ENCODE measurements at places on chromosomes 7 and 10.

DNA sequence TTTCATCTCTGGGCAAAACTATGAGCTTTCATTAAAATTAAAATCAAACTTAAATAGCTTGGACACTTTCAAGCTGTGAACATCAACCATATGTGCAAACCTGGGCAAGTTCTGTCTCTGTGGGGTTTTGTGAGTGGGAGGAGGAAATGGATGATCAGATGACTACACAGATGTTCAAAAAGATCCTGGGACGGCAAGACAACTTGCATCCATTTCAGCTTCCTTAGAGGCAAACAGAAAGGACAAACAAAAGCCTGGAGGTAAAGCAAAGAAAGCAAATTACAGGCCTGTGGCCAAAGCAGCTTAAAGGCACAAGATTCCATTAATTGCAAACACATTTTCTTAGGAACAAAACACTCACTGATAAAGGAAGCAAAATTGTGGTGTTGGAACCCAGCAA is 222.2 kb downstream of the NEBL start:
- no peak for DNase-seq

DNA sequence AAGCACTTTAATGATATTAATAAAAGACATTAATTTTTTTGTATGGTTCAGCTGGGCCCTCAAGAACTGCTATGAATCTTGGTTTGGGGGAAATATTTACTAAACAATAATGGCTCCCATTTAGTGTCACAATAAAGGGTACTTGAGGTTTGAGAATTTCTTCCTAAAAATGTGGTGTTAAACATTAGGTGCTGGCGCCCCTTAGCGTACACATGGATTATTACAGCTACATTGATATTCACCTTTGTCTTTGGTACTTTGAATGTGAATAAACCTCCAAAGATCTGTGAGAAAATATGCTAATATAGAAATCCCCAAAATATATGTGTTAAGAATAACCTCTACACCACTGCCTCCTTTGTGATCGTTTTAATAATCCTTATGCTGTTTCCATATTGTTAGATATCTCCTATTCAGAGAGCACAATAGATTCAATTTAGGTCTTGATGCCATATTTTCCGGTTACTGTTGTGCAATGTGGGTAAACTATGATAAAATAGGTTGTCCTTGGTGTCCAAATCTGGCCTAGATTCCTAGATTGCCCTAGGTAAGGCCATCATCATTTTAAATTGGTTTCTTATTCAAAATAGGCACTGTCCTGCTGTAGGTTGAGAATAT is 161.8 kb upstream of the CACNA2D1 start:
- no peak for DNase-seq

DNA sequence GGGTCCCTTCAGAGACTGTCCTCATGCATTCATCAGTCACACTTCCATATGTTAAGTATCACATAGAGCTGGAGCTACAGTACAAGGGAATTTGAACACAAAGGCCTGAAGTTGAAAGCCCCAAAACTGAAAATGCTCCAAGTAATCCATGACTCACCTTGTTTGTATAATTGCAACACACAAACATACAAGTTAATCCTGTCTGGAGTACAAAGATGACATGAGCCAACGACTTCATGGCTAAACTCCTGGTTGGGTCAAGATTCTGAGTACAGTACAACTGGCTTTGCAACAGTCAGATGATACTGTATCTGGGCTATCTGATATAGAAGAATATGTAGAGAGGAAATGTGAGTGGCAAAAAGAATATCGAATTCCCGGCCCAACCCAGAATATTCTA is 73.1 kb upstream of the AASS start:
- no peak for DNase-seq

- DNase-seq = no peak
Measured at GRCh38 chr10:85789982-85790789, 576.4 kb downstream of the GRID1 start.

DNA sequence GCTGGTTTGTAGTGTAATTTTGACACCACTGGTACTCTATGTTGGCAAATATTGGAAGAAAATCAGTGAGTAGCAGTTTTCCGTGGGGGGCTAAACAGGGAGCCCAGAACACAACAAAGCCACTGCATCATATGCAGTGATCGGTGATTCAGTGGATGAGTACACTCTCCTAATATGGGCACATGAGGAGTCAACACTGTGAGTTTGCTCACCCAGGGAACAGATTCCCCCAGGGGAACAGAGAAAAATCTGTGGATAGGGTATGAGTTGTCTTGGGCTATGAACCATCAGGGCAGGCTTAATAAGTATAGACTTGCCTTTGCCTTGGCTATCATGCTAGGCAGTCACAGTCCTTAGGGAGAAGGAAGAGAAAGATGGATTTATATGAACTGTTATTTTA is 227.7 kb upstream of the SEMA3E start:
- no peak for DNase-seq

GRCh38 chr10:12420530-12421120 is 71.3 kb downstream of the CAMK1D start:
- no peak for DNase-seq

- peak; percentile 8 for DNase-seq
Measured at GRCh38 chr10:46028584-46029460, 1.6 kb downstream of the NCOA4 start.

DNA sequence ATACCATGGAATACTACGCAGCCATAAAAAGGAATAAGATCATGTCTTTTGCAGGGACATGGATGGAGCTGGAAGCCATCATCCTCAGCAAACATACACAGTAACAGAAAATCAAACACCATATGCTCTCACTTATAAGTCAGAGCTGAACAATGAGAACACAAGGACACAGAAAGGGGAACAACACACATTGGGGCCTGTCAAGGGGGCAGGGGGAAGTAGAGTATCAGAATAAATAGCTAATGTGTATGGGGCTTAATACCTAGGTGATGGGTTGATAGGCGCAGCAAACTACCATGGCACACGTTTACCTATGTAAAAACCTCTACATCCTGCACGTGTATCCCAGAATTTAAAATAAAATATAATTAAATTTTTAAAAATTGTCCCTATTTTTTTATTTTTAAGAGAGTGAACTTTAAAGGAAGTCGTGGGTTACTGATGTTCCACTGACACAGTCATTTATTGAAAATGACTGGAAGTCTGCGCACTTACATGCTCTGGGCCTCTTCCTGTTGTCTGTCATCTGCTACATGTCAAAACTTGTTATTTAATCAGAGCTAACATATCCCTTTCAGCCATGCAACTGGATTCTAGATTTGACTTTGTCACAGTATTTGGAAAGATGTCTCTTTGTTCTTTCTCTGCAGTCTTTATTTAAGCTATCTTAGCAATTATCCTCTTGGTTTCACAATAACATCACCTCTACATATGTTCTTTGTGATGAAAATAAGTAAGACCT is 73.7 kb upstream of the ABCB5 start:
- DNase-seq = no peak

DNA sequence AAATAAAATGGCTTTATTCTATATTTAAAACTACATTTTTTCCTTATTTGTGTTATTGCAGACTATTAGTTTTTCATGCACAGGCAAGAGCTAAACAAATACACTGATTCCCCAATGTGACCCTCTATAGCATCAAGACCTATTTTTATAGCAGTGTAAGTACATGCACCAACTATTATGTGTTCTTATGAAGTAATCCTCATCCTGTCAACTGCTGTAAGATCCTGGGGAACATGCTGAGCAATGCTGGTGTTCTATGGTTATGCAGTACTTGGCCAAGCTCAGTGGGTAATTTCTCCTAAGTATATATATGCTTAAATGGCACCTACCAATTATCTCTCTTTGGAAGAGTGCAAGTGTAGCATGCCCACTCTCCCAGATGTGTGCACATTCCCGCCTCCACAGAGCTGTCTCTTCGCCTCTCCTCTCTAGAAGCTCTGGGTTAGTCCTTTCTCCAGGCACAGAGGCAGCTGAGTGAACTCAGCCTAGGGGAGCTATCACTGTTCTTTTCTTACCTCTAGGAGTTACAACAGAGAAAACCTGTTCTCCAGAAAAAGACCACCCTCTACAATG is 428.8 kb downstream of the KCNMA1 start:
- DNase-seq = no peak

DNA sequence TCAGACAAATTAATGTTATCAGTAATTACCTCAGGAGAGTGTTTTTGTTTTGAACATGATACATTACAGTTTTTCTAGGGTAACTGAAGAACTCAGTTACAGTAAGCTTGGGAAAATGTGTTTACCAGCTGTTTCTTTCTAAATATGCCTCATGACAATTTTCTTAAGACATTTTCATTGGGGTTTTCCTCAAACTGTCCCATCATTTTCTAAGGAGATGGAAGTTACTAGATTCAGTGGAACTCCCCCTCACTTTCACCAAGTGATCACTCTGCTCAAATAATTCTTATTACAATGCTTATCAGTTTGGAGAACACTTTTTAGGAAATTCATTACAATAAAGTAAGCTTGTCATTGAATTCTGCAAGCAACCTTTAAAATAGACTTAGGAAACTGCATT is 6.4 kb upstream of the SPAG6 start:
- DNase-seq = no peak

GRCh38 chr7:131819891-131820290 is 263.5 kb upstream of the PODXL start:
- no peak for DNase-seq

- DNase-seq = no peak
Measured at GRCh38 chr10:65416094-65416493, 1509.7 kb upstream of the LRRTM3 start.

- no peak for DNase-seq
Measured at GRCh38 chr10:63137306-63137705, 4.2 kb downstream of the NRBF2 start.

GRCh38 chr10:47365431-47366180 is 17.4 kb downstream of the RBP3 start:
- no peak for DNase-seq

DNA sequence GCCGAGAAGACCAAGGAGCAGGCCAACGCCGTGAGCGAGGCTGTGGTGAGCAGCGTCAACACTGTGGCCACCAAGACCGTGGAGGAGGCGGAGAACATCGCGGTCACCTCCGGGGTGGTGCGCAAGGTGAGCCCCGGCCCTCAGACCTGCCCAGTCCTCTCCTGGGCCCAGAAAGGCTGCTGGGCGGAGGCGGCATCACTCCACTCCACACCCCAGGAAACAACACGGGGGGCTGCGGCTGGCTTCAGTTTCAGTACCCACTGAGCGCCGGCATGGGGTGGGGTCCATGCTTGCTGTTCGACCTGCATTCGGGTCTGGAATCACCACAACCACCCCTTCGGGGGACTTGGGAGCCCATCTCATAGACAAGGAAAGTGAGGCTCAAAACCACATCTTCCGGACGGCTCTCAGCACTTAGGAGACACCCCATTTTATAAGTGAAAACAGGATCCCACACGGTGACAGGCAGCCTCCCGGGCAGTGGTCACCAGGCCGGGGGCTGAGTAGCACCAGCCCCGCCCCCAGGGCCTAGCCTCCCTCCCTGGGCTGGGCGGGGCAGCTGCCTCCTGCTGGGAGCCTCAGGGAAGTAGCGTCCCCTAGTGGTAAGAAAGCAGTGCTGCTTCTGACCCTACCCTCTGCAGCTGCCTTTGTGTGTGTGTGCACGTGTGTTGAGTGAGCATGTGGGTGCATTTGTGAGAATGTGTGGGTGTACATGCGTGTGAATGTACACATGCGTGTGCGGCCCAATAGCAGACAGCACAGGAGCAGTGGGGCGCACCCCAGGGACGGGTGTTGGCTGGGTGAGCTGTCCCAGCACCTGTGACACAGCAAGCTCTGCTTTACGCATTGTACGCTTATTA is 1.8 kb downstream of the SNCG start:
- DNase-seq = no peak

DNA sequence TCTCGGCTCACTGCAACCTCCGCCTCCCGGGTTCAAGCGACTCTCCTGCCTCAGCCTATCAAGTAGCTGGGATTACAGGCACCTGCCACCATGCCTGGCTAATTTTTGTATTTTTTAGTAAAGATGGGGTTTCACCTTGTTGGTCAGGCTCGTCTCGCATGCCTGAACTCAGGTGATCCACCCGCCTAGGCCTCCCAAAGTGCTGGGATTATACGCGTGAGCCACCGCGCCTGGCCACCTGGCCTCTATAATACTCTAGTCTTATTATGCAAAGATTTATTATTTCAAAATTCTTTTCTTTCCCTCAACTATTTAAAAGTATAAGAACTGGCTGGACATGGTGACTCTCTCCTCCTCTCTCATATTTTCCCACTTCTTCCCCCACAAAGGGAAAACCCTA is 30.0 kb upstream of the C1GALT1 start:
- DNase-seq = no peak

DNA sequence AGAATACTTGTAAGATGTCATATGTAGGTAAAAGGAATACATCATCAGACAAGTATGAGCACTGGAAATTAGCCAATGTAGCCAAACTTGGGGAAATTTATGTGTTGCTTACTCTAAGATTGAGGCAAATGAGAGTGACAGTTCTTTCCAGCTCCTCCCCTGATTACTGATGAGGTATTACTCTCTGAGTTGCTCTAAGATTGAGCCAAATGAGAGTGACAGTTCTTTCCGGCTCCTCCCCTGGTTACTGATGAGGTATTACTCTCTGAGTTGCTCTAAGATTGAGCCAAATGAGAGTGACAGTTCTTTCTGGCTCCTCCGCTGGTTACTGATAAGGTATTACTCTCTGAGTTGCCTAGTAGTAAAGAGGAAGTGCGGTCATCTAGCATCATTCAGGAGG is 435.8 kb downstream of the NRG3 start:
- DNase-seq = no peak

- DNase-seq = no peak
Measured at GRCh38 chr10:68924593-68924992, 23.5 kb downstream of the DDX50 start.

DNA sequence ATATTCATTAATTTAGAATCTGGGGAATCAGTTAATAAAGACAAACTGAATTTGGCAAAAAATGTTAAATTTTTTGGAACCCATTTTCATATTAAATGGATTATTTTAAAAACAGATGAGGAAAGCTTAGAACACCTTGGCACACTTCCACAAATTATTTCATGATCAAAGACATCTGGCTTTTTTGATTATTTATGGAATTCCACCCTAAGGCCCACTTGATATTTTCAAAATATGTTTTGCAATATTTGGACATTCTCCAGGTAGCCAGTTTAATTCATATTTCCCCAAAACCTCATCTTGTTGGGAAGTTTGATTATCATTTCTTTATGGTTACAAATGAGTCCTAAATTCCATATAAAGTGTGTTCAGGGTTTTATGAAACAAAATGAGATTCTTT is 129.9 kb downstream of the DOCK4 start:
- no peak for DNase-seq
